ENCODE measurements at places on chromosomes 5 and 9.

DNA sequence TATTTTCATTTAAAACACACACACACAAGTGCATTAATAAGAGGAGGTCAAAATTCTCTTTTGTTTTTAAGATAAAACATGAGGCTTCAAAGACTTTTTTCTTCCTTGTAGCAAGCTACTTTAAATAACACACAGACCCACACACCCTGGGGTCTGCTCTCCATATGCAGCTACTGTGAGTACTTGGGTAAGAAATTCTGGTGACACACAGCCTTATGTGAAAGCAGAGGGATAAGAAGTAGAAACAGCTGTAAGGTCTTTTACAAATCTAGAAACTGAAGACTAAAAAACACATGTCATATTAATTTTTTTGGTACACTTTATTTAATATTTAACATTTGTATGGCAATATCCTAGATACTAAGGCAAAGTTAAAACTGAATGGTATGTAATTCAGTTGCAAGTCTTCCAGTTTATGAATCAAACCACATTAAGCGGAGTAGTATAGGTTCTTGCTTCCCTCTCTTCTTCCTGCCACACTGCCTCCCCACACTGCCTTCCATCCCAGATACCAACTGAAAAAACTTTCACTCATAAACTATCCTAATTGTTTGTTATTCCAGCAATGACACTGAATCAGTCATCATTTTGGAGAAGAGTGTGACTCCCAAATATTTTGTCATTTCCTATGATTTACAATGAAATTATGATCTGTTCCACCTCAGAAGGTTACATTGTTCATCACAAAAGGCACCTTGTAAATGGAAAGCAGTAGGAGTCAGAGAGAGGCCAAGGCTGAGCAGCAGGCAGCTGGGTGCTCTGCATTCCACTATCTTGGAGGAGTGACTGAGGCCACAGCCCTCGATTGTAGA is 92.0 kb downstream of the PLCXD3 start:
- DNase-seq, result no peak

GRCh38 chr9:14180093-14180959 is 133.6 kb downstream of the NFIB start:
- DNase-seq, result no peak

DNA sequence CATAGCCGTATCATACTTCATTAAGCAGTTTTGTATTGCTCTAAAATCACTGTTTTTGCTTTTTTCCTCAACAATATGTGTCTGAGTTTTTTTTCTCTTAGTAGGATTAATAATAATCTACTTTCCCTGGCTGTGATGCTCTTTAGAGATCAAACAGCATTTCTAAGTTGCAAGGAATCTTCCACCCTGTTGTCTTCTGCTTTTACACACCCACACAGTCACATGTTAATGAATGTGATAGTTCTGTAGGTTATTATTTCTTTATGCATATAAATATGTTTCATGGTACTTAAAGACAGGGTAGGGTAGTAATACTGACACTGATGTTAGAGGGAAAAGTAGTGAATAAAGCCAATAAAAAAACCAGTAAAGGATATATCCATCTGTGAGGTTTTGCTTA is 29.3 kb downstream of the SLC44A1 start:
- no peak for DNase-seq

GRCh38 chr5:133564921-133565565 is 47.3 kb downstream of the FSTL4 start:
- DNase-seq, result no peak

- DNase-seq, result no peak
Measured at GRCh38 chr5:148909766-148910165, 83.4 kb downstream of the ADRB2 start.
